ENCODE measurements at places on chromosomes 5 and 9.

- DNase-seq = no peak
Observed at GRCh38 chr5:162189719-162190118, 122.1 kb downstream of the GABRG2 start.

DNA sequence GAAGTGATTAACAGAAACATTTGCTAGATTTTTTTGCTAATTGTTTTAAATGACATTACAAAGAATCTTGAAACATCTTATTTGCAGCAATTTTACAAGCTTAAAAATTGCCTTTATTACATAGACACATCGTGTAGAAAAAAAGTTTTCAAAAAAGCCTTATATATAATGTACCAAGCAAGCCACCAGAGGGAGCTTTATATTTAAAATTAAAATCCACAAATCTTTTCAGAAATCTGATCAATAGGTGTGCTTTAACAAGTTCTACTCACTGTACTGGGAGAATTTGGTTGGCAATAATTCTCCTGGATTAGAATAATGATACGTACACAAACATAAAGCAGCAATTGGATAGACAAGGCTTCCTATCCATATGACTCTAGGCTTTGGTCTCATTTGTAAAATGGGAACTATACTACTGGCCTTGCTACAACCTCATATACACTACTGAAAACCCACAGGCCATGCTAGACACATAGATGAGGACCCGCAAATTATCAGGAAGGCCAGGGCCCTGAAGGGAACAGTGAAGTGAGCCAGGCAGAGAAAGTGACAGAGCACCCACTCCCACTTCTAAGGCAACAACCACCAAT lies 4.8 kb downstream of the PSMB7 start:
- no peak for DNase-seq

GRCh38 chr9:114919611-114920010 lies 10.8 kb downstream of the TNFSF8 start:
- no peak for DNase-seq

GRCh38 chr5:72417333-72418062 lies 89.7 kb downstream of the ZNF366 start:
- DNase-seq = no peak

- peak; percentile 56 for DNase-seq
Observed at GRCh38 chr9:88076286-88077070, 61.8 kb downstream of the SPATA31C2 start.

GRCh38 chr9:21576331-21577189 lies 94.4 kb upstream of the IFNE start:
- DNase-seq = no peak

DNA sequence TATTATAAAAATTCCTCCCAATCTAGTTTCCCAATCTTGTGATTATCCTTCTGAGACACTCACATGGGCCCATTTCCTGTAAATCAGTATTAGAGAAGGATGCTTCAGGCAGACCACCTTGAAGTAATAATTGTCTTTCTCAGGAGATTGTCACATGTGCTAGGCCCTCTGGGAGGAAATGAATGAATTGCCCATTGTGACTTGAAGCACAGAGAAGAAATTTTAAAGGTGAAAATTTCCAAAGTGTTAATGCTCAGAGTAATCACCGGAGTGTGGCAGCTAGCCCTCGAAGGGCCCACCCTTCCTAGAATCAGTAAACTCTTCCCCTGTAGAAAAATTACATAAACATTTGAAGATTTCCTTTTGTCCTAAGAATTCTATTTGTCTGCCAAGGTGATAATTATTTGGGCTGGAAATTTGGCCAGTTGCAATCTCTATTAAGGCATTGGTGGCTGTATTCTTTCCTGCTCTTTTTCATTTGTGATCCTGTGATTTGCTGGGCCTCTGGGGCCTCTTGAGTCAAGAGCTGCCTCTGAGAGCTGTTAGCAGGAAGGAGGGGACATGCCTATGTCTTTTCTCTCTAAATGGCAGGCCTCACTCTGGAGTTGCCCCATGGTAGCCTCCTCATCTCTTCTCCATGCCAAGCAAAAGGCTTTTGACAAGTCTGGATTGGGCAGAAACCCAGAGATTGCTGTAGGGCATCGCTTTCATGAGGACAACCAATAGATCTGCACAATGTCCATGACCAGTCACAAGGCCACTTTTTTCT lies 371.5 kb upstream of the ACTBL2 start:
- no peak for DNase-seq

- no peak for DNase-seq
Observed at GRCh38 chr5:123976379-123977033, 464.5 kb downstream of the CSNK1G3 start.

- DNase-seq = no peak
Observed at GRCh38 chr9:7534211-7534935, 265.2 kb downstream of the DMAC1 start.

GRCh38 chr9:90287567-90288274 lies 354.9 kb downstream of the DIRAS2 start:
- DNase-seq = no peak

DNA sequence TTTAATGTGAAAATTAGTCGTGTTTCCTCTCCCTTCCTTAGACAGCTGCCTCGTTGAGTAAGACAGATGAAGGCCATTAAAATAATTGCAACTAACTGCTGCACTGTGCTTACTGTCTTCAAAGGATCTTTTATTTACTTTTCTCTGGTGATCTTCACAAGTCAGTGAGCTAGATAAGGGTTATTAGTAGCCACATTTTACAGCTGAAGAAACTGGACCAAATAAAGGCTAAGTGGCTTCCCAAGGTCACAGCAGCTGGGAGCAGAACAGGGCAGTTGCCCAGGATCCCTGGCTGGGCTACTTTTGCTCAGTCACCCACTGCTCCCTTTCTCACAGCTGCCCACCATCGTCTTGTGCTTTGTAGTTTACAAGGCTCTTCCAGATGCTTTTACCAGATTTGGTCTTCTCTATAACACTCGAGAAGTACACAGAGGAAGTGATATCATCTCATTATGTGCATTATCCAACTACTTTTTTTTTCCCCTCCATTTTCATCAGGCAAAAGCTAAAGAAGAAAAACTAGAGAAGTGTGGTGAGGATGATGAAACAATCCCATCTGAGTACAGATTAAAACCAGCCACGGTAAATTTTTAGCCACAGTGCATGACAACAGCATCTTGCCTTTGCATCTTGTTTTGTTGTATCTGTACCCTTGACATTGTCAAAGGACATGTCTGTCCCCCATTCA lies 61.8 kb downstream of the ERAP1 start:
- no peak for DNase-seq

DNA sequence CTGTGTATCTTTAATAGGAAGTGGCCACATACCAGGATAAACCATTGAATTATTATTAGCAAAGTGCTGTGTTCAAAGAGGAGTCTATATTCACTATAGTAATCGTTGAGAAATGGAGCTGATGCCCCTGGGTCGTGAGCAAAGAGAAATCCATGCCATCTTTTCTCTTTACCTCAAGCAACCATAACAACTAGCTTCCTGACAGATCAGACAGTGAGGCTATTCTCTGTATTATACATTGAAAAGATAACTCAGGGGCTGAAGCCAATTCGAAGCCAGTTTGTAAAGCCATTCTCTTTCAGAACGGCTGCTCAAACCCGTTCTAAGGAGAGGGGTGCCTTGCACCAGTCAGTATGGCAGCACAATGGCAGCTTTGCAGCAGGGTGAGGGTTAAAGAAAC lies 680.6 kb downstream of the SEMA5A start:
- DNase-seq = no peak

- DNase-seq = no peak
Observed at GRCh38 chr9:131676431-131676972, 63.4 kb downstream of the RAPGEF1 start.

DNA sequence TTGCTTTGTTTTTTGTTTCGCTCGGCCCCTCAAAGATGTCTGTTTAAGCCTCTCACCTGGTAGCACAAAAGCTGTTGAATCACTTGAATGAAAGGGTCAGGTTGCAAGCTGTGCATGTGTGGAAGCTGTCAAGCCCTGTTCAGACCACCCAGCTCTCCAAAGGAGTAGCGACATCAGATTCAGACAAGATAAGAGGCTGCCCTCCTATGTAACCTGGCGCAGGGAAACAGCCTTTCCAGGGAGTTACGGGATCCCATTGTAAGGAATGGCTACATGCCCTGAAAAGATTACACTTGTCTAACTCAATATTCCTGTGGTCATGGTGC lies 2.9 kb downstream of the FREM1 start:
- no peak for DNase-seq

DNA sequence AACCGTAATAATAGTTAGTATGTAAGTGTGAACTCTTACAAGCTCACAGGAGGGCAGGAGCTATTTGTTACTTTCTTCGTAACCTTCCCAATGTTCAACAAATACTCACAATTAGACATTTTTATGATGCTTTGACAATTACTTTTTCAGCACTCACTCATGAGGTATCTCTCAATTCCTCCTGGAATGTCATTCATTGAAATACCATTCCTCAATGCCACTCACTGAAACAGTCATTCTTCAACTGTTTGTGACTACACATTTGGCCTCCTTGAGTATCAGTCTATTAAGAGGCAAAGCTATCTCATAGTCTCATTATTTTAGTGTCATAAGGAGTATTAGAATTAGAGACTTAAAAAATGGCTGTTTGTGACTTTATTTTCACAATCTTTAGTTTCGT lies 734.1 kb upstream of the DMAC1 start:
- no peak for DNase-seq

GRCh38 chr5:173717959-173718358 lies 101.5 kb upstream of the BOD1 start:
- DNase-seq = no peak

GRCh38 chr5:81361600-81361999 lies 32.3 kb downstream of the ACOT12 start:
- DNase-seq = no peak

DNA sequence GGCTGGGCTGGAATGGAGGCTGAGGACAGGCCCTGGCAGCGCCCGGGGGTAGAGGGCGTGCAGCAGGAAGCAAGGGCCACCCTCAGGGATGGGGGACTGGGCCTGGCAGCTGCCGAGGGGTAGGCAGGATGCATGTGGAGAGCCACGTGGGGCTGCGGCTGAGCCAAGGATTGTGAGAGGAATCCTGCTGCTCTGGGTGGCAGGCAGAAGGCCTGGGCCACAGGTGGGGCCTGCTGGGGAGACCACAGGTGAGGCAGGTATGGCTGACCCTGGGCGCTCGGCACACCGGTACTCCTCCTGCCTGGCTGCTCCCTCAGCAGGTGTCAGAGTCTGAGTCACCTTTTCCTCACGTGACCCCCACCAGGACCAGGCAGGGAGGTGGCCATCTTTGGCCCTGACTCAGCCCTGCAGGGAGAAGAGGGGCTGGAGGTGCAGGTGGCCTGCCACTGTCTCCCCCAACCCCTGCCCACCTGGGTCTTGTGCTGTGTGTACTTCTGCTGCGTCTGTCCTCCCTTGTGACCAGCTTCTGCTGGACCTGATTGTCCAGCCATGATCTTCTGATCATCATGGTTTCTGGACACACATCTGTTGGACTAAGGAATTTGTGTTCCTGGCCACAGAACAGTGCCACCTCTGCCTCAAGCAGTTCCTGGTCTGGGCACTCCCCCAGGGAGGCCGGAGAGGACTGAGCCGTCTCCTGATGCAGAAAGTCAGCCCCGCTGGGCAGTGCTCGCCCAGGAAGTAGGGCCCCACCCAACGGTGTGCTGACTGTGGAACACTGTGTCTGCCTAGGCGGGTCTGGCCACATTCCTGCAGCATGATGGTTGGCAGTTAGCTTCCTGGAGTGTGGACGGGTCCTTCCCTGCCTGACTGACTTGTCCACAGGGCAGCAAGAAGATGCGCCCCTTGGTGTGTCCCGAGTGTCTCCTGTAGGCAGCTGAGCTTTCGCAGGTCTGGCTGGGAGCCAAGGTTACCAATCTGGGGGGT lies 6.4 kb downstream of the ARRDC1 start:
- DNase-seq = peak; percentile 19

DNA sequence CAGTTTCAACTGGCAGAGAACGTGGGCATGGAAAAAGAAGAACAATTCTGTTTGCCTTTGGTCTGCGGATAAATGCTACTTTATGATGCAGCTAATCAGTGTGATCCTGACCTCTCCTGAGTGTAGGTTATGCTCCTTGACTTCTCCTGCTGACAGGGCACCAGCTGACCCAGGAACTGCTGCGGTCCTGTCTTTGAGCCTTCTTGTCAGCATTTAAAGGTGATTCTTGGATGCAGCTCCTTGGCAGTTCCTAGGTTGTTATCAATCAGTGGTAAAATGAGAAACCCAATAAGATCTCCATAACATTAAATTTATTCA lies 150.3 kb upstream of the FGF10 start:
- DNase-seq = no peak

DNA sequence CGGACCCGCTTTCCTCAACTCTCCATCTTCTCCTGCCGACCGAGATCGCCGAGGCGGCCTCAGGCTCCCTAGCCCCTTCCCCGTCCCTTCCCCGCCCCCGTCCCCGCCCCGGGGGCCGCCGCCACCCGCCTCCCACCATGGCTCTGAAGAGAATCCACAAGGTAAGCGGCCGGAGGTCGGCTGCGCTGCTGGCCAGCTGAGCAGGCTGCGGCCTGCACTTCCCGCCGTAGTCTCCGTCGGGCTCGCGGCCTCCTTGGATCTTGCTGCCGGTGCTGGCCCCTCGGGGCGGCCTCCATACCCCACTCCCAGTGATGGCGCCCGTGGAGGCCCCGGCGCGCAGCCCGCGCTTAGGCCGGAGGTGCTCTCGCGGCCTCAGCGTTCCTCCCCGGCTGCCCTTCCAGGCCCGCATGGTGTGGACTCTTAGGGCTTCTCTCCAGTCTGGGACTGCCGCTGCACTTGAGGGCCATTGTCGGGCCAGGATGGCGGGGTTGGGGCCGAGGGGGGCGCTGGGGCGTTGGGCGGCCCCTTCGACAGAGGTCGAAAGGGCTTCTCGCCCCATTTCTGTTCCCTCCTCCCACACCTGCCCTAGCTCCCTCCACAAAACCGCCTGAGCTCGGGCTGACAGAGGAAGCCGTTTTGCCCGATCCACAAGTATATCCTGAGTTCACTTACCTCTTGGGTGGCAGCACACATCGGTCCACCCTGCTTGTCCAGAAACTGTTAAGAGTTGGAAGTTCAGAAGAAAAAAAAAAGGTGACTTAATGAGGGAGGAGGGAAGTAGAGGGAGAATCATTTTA lies 714 bp downstream of the UBE2D2 start:
- DNase-seq = no peak

DNA sequence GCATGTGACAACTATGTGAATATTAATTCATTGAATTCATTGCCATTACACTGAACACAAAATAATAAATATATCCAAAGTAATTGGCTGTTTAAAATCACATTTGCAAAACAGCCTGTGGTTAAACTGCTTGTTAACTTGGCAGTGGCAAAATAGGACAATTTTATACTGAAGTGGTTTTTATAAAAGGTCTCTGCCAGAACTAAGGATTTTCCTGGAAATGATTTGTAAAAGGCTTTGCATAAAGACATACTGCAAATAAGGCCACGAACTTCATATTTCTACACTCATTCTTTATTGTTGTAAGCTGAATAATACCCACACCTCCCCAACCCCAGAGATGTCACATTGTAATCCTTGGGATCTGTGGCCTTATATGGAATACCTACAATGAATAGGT lies 370.3 kb upstream of the RGMB start:
- no peak for DNase-seq

Data from NCI-H2029 treated with DMSO at 0.1 percent for 48 hours (cell line).